NCI-H1930 (cell line): ENCODE measurements at places on chromosomes 1 and 21.

DNA sequence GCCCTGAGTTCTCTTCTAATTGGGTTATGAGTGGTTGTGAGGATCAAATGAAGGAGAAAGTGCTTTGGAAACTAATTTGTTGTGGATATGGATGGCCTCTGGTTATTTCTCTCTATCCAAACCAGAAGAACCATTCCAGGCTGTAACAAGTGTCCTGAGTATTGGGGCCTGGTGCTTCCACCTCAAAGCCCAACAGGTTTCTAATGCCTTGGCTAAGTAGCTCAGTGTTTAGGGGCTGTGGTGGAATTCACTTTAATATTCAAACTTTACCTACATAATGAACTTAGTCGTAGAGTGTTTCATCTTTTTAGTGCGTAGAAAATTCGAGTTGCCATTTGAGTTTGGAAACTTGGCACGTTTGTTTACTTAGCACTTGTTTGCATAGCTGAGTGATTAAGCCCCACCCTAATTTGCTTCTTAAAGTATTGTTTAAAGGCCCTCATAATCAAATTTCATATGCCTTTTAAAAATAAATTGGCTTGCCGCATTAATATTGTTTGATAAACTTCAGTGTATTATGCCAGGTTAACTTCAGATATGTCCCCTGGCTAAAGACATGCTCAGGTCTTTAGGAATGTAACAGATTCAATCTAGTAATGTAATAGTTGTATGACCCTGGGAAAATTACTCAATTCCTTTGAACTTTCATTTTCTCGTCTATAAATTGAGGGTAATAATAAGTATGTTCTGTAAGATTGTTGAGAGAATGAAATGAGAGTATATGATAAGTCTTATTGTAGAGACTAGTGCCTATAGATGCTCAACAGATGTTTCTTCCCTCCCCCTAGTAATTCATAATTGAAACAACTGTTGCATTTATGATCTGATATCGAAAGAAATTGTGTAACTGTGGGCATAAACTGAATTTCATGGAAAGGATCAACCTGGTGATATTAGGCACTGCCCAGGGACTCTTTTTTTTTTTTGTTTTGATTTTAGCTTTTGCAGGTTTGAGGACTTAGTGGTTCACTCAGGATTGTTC is 1.6 kb downstream of the AGO4 start:
- DNase-seq = no peak

DNA sequence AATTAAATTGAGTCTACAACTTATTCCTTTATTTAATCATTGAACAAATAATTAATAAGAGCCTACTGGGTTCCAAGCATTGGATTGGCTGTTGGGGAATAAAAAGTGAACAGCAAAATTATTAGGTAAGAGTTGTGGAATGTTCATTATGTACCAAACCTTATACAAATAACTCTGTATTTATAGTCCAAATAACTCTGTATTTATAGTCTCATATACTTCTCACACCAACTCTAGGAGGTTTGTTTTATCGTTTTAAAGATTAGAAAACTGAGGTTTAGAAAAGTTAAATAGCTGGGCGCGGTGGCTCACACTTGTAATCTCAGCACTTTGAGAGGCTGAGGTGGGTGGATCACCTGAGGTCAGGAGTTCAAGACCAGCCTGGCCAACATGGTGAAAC is 40.6 kb downstream of the RGS2 start:
- no peak for DNase-seq

- DNase-seq = no peak
Measured at GRCh38 chr21:14523234-14523633, 22.9 kb downstream of the SAMSN1 start.

- no peak for DNase-seq
Measured at GRCh38 chr1:76109404-76109803, 34.9 kb downstream of the ST6GALNAC3 start.
